ENCODE measurements at places on chromosomes 5 and 9.

GRCh38 chr5:50827516-50828247, 161.2 kb downstream of the PARP8 start:
- DNase-seq: no peak

DNA sequence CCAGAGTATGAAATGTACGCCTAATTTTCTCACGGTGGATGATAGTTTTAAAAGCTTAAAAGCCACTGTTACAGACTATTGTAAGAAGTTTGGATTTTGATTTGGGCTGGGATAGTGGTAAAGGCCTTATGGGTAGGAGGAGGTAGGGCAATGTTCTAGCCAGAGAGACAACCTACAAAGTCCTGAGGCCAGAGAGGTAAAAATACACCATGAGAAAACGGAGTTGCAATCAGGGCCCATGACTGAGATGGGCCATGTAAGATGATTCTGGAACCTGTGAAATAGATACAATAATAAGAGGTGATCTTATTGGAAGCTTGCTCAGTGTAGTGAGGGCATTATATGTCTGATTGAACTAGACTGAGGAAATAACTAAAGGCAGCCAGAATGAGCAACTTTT, 188.8 kb downstream of the RFX3 start:
- no peak for DNase-seq

- DNase-seq: no peak
Observed at GRCh38 chr5:39765366-39765765, 340.6 kb upstream of the DAB2 start.

DNA sequence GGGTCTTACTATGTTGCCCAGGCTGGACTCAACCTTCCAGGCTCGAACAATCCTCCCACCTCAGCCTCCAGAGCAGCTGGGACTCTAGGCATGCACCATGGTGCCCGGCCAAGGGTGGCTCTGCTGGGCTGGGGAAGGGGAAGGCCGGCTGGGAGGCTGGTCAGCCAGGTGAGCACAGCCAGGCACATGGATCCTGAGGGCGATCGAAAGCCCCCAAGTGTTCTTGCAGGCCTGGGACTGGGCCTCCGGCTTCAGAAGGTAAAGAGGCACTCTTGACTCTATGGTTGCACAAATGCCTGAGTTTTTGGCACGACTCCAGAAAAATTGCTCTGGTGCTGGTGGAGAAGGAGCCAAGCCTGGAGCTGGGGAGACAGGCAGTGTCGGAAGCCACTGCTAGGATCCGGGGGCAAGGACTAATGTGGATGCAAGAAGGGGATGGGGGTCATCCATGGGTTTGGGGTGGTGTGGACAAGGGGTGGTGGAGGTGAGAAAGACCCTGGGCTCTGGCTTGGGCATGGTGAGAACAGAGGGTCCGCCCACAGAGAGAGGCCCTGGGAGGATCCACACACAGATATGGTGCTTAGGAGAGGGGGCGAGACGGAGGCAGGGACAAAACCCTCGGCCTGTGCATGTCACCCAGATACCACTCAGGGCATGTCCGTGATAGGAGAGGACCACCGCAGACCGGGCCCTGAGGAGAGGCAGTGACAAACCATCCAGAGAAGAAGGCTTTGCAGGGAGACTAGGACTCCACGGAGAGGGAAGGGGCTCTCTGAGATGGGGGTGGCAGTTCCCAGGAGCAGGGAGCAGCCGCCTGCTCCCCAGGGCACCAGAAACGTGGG, 51.1 kb upstream of the COL5A1 start:
- no peak for DNase-seq

DNA sequence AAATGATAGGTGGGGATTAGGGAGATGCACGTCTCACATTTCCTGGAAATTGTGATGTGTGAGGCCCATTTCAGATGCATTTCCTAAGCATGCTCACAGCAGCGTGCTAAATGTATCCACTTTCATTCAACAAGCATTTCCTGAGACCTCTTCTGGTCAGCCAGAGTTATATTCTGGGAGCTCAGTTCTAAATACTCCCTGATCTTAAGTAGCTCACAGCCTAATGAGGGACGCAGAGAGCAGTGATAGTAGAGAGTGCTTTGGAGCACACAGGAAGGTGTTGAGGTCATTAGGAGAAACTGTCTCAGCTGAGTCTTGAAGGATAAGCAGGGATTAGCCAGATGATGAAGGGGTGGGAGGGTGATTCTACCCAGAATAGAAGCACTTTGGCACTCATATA, 46.2 kb upstream of the FSD1L start:
- DNase-seq: no peak
